ENCODE measurements at places on chromosomes 7 and 10. TPM values are rescaled to one million over a fixed set of nuclear protein-coding genes. Genes with fewer than 3 reads are reported as not detected.

DNA sequence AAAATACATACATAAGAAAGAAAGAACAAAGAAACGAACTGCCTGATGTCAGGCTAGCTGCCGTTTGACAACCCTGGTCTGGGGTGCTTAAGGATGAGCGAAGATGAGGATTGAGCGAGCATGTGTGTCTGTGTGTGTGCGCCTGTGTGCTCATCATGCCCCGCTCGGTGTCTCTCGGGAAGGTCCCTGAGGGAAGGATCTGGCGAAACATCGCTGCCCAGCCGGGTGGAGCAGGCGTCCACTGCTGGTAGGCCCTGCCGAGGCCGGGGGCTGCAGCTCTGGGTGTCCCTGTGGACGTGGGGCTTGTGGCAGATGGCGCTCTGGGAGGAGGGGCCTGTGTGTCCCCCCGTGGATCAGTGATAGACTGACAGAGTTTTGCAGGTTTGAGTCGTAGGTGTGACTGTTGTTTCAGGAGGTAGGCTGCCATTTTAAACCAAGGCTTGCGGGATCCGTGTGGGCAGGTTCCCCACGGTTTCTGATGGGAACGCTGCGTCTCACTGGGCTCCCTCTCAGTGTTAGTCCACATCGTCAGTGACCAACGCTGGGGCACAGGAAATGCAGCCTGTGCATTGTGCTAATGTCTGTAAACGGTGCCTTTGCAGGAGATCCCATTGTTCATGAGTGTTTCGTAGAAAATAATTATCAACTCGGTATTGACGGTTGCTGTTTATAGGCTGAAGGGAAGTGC lies 5.9 kb upstream of the SUN1 start:
- no peak for DNase-seq

GRCh38 chr7:77537778-77538280 lies 734 bp downstream of the PTPN12 start:
- DNase-seq = no peak

- no peak for DNase-seq
Measured at GRCh38 chr7:35699796-35700305, 4.9 kb upstream of the HERPUD2 start.

GRCh38 chr10:49688261-49688846 lies 8.9 kb downstream of the C10orf53 start:
- DNase-seq = no peak

DNA sequence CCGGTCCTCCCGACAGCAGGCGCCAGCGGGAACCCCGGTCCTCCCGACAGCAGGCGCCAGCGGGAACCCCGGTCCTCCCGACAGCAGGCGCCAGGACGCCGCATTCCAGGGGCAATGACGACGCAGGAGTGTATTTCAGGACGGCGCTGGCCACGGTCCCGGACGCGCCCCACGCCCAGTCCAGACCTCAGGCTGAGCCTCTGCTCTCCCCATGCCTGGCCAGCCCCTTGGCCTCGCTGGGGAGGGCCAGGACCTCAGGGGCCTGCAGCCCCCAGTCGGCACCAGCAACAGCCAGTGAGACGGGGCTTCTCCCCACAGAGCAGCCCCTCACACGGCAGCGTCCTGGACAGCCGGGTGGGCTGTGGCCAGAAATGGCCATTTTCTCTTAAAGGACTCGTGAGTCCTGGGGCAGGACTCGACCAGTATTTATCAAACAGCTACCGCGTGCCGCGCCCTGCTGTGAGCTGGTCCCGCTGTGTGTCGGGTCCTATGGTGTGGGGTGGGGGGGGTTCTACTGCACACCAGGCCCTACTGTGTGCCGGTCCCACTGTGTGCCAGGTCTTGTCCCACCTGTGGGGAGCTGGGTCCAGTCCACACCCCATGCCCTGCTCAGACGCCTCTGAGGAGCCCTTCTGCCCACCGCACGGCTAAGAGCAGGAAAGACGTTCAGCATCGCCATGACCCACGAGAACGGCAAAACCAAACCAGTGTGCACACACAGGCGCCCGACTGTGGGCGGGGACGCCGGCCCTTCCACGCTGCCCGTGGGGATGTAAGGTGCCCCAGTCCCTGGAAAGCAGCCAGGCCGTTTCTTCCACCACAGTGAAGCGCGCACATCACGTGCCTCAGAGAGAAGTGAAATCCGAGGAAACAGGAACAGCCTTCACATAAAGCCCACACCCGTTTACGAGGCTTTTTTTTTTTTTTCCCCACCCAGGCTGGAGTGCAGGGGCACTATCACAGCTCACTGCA lies 33.3 kb downstream of the GET4 start:
- no peak for DNase-seq

- no peak for DNase-seq
Measured at GRCh38 chr10:118913825-118914224, 115.7 kb upstream of the NANOS1 start.

DNA sequence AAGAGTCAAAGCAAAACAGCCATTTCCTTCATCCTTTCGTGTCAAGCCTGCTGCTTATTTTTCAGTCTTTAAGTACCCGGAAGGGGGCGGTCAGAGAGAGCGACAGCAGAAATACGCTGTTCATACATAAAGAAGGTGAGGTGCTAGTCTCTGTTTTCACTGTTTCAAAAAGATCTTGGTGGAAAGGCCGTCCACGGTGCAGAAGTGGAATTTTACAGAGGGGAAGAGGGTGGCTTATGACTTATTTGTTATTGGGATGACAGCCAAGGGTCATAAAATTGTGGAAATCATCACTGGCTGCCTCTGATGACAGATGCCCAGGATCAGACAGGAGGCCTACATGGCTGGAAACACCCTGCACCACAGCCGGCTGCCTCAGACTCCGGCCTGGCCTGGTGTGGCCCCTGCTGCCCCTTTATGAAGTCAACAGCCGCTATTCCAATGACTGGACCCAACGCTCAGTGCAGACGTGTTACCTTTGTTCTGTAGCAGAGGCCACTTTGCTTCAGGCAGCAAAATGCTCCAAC lies 57.0 kb downstream of the HIPK2 start:
- no peak for DNase-seq

DNA sequence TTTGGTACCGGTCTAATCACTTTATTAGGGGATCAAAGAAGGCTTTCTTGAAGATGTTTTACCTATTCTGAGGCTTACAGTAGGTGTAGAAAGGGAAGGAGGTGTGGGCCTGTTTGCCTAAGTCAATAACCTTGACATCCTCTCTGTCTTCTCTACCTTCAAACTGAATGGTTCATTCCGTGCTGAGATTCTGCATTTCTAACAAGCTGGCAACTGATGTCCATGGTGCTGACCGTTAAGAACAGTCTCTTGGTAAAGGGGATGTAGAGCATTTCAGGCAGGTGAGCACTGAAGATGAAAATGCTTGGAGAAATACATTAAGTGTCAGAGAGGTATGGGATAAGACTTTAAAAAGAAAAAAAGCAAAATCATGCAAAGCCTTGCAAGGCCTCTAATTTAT lies 51.5 kb upstream of the DGKB start:
- no peak for DNase-seq

LAMB4 gene
- not detected for polyA plus RNA-seq

TMEM213 gene
- polyA plus RNA-seq = not detected

H2BK1 gene
- polyA plus RNA-seq = not detected
